Jurkat, Clone E6-1 (cell line): ENCODE measurements at places on chromosomes 6 and 20.

DNA sequence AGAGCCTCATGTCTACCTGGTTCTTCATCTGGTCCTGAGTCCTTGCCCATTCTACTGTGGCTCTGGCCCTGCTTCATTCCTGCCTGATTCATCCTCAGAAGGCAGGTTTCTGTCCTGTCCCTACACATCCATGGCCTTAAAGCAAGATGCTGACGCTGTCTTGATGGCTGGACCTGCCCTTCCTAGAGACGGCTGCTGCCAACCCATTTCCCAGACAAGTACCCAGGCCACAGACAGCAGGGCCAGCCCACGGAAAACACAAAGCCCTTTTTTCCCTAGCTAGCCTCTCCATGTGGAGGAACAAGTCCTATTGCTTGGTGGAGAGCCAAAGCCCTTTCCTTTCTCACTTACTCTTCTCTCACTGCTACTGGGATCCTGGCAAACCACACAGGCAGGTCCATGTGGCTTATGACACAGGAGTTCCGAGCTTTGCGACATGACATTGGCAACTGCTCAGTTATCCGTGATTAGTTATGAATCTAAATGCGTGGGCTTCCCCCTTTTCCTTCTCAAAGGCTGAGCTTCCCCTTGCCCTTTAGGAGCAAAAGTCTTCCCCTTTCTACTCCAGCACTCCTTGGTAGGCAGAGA is 72.9 kb downstream of the SLC22A3 start:
- DNase-seq = no peak

DNA sequence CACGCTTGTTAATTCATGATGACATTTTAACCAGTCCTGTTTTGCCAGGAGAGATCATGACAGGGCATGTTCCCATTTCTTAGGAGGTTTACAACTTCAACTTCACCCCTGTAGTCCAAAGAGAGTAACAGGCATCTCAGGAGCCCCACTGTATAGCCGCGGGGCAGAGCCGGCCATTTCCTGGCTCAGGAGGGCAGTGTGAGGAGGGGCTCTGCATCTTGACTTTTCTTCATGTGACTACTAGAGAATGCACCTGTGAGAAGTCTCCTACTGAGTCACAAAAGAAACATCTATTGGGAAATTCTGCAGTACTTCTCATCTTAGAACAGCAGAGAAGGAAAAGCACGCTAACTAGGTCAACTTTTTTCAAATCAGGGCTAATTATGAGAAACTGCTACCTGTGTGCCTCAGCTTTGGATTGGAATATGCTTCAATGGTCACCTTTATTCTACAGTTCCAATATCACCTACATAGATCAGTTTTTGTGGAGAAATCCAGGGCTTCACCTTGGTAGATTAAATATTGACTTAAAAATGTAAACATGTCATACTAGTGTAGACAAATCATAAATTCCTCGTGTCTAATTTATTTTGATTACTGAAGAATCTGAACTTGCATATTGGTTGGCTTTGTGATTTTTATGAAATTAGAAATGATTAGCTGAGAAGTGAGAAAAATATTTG is 28.6 kb upstream of the SIM1 start:
- DNase-seq = no peak

GRCh38 chr20:56582542-56582941 is 46.6 kb upstream of the TFAP2C start:
- no peak for DNase-seq

- DNase-seq = no peak
Observed at GRCh38 chr20:40777653-40778052, 88.6 kb upstream of the MAFB start.

DNA sequence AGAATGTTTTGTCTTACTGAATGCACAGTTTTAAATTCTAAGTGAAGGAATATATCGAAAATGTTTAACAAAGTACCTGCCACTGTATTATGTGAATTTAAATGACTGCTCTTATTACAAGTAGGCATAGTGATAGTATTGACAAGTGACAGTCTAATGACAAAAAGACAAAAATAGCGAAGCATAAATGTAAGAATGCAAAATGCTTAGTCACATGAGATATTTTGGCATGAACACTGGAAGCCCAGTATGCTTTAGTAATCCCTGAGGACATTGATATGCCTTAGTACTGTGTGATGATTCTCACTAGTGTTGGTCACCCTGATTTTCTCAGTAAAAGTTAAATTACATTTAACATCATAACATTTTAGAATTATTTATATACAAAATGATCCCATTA is 153.5 kb downstream of the EYA4 start:
- no peak for DNase-seq

DNA sequence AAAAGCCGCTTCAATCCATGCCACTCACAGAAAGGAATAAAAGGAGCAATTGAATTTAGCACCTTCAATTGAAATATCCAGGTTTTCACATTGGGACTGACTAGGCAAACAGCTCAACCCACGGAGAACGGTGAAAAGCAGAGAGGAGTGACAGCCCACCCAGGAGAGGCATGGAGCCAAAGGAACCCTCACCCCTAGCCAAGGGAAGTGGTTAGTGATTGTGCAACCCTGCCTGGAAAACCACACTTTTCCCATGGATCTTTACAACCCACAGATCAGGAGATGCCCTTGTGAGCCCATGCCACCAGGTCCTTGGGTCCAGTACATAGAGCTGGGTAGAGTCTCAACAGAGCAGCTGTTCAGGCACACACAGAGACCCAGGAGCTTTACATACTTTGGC is 911.8 kb downstream of the EPHA7 start:
- DNase-seq = no peak

DNA sequence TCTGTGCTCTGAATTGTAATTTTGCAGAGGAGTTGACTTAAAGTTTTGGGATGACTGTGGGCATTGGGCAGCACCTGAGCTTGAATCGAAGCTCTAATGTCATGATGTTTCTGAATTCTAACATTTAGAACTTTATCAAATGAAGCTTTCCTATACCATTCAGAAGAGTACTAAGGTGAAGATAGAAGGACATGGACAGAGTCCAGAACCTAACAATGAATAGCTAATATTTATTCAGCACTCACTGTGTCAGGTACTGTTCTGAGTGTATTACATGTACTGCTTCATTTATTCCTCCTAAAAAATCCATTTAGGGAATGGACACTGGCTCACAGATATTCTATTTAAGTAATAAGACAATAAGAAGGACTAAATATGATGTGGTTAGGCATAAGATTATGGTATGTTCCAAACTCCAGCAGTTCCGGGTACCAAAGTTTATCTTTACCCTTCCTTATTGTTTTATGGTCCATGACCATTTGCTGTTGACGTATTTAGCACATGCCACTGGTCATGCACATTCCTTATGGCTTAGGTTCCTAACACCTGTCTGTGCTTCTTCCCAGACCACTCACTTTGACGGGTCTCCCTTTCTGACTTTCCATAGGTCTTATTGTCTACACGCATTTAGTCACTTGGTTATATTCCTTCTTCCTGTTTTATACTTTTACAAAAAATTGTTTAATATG is 20.3 kb downstream of the BCKDHB start:
- no peak for DNase-seq

GRCh38 chr6:35473075-35473849 is 5.1 kb downstream of the RPL10A start:
- no peak for DNase-seq

GRCh38 chr20:13302647-13303450 is 81.8 kb downstream of the ISM1 start:
- DNase-seq = peak; percentile 43

DNA sequence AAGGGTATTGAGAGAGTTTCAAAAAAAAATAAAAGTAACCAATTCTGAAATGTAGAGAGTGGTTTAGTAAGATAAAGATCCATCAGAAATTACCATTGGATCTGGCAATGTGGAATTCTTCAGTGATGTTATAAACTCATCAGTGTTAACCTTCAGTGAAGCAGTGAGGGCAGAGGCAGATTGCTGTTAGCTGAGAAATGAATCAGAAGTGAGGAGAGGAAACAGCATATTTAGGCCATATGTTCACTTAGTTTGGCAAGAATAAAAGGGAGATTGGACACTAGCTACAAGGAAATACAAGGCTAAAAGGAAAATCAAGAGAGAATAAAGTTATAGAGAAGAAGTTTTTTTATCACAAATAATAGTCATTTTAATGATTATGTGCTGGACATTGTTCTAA is 9.6 kb downstream of the KCNQ5 start:
- no peak for DNase-seq

- no peak for DNase-seq
Observed at GRCh38 chr6:3939964-3940363, 90.8 kb downstream of the FAM50B start.

DNA sequence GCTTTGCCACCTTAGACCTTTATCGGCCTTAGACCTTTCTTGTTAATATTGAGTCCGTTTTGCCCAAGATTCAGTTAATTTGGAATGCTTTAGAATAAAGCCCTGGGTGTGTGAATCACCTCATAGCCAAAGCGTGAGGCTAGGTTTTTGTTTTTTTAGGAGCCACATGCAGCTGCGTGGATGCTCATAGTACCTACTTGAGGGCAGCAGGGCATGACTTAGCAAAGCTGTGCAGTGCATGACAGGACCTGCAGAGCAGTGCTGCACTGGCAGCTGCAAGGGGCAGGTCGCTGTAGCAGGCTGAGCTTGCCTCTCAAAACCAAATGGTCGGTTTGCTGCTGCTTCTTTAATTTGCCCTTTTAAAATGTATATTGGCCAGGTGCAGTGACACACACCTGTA is 116.1 kb downstream of the JAG1 start:
- DNase-seq = no peak

GRCh38 chr6:17552861-17553260 is 47.2 kb upstream of the FAM8A1 start:
- DNase-seq = no peak

DNA sequence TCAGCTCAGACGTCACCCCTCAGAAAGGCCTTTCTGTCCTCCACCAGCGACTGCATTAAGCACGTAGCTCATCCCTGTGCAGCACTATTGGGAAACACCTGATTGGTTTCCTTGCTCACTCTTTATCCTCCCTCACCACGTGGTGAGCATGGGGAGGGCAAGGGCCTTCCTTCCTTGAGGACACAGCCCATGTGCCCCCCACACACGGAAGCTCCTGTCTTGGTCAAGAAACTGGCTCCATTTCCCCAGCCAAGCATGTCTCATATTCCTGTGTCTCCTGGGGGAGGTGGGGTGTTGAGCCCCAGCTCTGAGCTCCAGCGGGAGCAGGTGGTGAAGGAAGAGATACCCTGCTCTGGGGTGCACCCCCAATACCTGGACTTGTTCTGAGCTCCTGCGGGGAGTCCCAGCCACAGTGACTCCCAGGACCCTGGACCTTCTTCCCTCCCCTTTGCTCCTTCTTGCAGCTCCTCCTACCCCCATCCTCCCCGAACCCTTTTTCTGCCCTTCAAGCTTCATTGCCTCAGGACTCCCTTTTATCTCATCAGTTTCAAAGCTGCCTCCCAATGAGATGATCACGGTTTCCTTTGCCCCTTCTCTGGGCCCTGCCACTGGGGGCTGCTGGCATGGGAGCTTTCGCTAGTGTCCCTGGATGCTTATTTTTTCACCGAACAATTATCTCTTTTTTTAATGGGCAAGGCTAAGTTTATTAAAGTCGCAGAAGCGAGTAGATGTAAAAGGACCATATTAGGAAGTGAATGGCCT is 230.1 kb downstream of the TFAP2C start:
- no peak for DNase-seq

DNA sequence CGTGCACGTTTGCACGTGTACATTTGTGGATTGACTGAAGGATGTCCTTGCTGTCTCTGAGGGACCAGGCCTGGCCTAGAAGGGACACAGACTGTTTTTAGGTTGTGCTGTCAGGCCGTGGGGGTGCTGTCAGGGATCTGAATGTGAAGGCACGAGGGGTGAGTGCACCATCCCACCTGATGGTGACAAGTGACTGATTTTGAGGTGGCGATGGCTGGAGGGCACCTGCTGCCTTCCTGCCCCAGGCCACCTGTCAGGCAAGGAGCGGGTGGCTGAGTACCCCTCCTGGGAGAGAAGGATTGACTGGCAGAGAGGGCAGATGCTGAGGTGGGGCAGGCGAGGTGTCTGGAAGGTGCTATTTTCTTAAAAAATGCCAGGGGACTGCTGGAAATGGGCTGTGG is 1.2 kb downstream of the RAB44 start:
- no peak for DNase-seq

DNA sequence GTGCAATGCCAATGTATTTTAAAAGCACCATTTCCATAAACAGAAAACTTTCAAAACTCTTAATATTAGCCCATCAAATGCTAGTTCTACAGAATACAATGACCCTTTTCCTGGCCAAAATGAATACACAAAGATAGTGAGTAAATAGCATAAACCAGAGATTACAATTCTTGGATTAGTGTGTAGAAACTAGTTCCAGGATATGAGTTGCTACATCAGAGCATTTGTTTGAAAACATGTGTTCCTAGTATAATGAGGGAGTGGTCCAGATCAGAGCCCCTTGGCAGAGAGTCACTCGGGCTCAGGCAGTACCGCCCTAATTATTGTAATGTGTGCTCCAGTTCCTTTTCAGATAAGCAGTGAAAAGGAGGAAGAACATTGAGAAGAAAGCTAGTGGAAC is 63.7 kb upstream of the COL21A1 start:
- DNase-seq = no peak

DNA sequence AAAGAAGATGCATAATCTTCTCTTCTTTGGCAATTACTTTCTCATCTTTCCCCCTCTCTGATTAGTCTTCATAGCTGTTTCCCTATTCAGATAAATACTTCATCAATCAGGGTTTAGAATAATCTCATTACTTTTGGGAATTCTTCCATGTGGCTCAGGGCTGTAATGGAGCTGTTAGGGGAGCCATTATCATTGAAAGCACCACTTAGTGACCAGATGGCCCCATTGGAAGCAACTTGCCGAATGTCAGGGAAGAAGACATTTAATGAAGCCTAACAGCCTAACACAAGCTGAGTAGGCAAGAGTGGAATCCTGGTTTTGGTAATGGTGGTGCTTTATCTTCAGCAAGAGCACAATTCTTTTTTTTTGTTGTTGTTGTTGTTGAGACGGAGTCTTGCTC is 45.0 kb downstream of the TIAM2 start:
- no peak for DNase-seq

DNA sequence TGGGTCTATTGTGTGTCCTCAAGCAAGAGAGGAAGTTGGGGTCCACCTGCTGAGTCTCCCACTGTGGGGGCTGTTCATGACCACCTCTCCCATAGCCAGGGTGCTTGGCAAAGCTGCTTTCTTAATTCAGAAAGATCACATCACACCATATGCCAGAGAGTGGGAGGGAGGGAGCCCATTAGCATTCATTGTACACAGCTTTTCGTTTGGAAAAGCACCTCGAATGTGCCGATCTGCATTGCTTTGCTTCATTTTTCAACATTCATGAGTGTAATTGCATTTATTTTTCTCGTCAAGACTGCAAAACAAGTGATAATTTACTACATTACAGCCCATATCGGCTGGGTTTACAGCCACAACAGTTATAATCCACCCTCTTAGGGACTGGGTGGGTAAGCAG is 327.3 kb downstream of the PTPRT start:
- DNase-seq = no peak

GRCh38 chr6:24391756-24392405 is 10.9 kb upstream of the MRS2 start:
- DNase-seq = peak; percentile 20
